ENCODE measurements at places on chromosomes 12 and 14.
A peak's percentile ranks its signal among the peaks of the same experiment; 100 is the strongest.

GRCh38 chr12:42299392-42300308, 26.2 kb downstream of the ZCRB1 start:
- peak overlapping the region; percentile 88 for H3K27ac ChIP-seq
- peaks cover 19% of the 10 kb centered on the region for H3K4me1 ChIP-seq
- peak; percentile 88 for DNase-seq

GRCh38 chr14:30132196-30132595, 204.5 kb upstream of the PRKD1 start:
- H3K27ac ChIP-seq, result no peak overlapping the region
- H3K36me3 ChIP-seq, result no peaks in the 10 kb centered on the region
- DNase-seq, result no peak
- H3K4me1 ChIP-seq, result no peaks in the 10 kb centered on the region
- no peak overlapping the region for H3K4me3 ChIP-seq
- H3K27me3 ChIP-seq, result no peaks in the 10 kb centered on the region

DNA sequence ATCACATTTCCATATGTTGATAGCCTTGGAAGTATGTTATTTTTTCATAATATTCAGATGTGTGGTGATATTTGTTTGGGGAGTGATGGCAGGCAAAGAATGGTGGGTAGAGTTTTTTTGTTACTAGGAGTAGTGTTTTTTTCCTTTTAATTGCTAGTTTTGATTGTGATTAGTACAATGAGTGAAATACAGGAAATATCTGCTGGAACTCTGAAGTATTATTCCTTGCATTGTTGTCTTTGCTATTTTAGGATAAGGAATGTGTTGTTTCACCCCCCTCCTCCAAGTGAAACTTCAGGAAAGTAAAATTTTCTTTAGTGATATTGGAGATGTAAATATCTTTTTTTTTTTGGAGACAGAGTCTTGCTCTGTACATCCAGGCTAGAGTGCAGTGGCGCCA, 105.4 kb downstream of the DIP2B start:
- H3K27me3 ChIP-seq, result no peaks in the 10 kb centered on the region
- no peaks in the 10 kb centered on the region for H3K36me3 ChIP-seq
- H3K4me1 ChIP-seq, result no peaks in the 10 kb centered on the region
- no peak for DNase-seq

DNA sequence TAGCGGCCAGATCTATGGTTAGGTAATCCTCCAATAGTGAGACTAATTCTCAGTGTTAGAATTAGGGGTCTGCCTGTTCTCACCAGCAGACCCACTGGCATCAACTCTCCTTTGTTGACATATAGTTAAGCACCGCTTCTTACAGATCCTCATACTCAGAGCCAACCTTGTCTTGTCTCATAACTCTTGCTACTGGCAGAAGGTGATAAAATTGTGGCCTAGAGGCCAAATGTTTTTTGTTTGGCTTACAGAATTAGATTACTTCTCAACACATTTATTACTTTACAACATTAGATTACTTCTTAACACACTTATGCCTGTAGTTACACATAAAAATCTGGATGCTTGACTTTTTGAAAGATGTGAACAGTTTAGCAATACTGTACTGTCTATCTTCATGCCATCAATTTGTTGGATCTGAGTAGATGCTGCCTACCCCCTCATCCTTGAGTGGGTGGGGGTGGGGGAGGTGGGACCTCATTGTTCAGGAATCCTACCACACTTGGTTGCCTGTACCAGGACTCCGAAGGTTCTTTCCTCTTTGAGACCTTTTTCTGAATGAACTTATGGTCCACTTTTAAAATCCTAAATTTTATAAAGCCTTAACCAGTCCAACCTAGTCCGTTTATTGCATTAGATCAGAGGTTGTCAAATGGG, 7.0 kb downstream of the MTHFD1 start:
- no peaks in the 10 kb centered on the region for H3K27me3 ChIP-seq
- no peak for DNase-seq
- peaks cover 56% of the 10 kb centered on the region for H3K36me3 ChIP-seq
- H3K27ac ChIP-seq, result peak overlapping the region; percentile 18
- H3K4me1 ChIP-seq, result peaks cover 57% of the 10 kb centered on the region

DNA sequence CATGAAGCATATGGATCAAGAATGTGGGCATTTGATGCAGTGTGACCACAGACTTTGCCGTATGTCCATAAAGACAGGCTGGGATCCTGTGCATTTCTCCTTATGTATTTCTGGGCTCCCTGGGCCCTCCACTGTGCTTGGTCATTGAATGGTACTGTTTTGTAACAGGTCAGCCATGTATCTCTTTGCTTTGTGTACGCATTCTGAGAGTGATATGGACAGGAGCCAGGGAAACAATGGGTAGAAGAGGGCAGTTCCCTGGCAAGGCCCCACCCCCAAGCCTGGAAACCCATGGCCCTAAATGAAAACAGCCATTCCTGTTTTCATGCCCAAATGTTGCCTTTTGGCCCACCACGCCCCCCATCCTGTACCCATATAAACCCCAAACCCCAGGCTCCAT, 15.2 kb upstream of the FBXO34 start:
- no peaks in the 10 kb centered on the region for H3K4me1 ChIP-seq
- H3K4me3 ChIP-seq, result no peak overlapping the region
- no peak overlapping the region for H3K27ac ChIP-seq
- no peak for DNase-seq

- H3K27me3 ChIP-seq, result no peaks in the 10 kb centered on the region
- DNase-seq, result no peak
- H3K4me1 ChIP-seq, result no peaks in the 10 kb centered on the region
- H3K4me3 ChIP-seq, result no peak overlapping the region
- H3K36me3 ChIP-seq, result no peaks in the 10 kb centered on the region
- H3K27ac ChIP-seq, result no peak overlapping the region
Measured at GRCh38 chr14:23530375-23531055, 21.1 kb downstream of the ZFHX2 start.

DNA sequence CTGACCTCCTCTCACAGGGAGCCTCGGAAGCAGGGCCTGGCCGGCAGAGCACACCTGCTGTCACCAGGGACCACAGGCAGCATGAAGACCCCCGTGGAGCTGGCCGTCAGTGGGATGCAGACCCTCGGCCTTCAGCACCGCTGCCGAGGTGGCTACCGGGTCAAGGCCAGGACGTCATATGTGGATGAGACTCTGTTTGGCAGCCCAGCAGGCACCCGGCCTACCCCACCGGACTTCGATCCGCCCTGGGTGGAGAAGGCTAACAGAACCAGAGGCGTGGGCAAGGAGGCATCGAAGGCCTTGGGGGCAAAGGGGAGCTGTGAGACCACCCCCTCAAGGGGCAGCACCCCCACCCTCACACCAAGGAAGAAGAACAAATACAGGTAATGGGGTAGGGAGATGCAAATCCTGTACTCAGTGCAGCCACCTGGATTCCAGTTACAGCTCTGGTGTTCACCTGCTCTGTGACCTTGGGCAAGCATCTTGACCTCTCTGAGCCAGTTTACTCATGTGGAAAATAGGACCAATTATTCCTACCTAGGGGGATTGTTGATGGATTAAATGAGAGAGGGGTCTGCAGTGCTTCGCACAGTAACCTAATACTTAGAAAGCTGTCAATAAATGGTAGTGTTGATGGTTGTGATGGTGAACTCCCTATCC, 1.3 kb downstream of the RITA1 start:
- DNase-seq, result no peak
- no peaks in the 10 kb centered on the region for H3K27me3 ChIP-seq
- H3K4me3 ChIP-seq, result peak overlapping the region; percentile 98

DNA sequence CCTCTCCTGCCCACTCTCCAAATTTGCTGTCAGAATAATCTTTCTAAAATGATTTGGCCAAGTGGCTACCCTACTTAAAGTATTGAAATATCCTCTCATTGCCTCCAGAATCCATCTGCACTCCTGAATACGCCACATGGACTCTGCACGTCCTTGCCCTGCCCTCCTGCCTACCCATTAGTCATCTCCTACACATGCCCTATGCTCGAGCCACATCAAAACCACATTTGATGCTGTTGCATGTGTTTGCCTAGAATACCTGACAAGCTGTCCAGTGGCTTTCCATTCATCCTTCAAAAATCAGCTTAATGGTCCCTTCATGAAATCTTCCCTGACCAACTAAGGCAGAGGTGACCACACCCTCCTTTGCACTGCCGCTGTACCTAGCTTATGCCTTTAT, 17.0 kb downstream of the VCPKMT start:
- peaks cover 55% of the 10 kb centered on the region for H3K4me1 ChIP-seq
- no peak overlapping the region for H3K27ac ChIP-seq
- peaks cover 21% of the 10 kb centered on the region for H3K36me3 ChIP-seq
- no peak overlapping the region for H3K4me3 ChIP-seq
- no peak for DNase-seq
- peaks cover 5% of the 10 kb centered on the region for H3K27me3 ChIP-seq

DNA sequence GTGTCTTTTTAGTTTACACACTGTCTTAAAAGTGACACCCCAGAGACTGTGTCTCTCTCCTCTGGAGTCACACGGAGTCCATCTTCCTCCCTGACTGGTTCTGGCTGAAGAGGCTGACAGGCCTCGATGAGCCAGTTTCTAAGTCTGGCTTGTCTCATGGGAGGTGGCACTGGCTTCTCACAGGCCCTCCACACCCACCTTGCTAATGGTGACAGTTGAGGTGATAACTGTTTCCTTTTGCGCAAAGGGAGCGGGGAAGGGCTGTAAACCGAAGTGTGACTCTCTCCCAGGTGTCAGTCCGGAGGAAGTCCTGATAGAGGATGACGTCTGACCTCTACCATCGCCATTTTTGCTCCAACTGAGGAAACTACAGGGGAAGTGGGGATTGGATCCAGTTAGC, 30.2 kb downstream of the KCTD10 start:
- H3K4me3 ChIP-seq, result no peak overlapping the region
- no peak for DNase-seq
- H3K27ac ChIP-seq, result no peak overlapping the region
- no peaks in the 10 kb centered on the region for H3K27me3 ChIP-seq

- DNase-seq, result no peak
- peaks cover 45% of the 10 kb centered on the region for H3K36me3 ChIP-seq
- H3K4me1 ChIP-seq, result peaks cover 61% of the 10 kb centered on the region
- peak overlapping the region; percentile 97 for H3K27ac ChIP-seq
- no peaks in the 10 kb centered on the region for H3K27me3 ChIP-seq
Measured at GRCh38 chr12:62265511-62265910, 5.3 kb downstream of the USP15 start.

GRCh38 chr12:25992026-25992782, 33.7 kb downstream of the RASSF8 start:
- no peak overlapping the region for H3K27ac ChIP-seq
- H3K4me1 ChIP-seq, result no peaks in the 10 kb centered on the region
- H3K27me3 ChIP-seq, result peaks cover 16% of the 10 kb centered on the region
- H3K4me3 ChIP-seq, result no peak overlapping the region
- H3K36me3 ChIP-seq, result no peaks in the 10 kb centered on the region

- H3K27me3 ChIP-seq, result no peaks in the 10 kb centered on the region
- peaks cover 58% of the 10 kb centered on the region for H3K4me1 ChIP-seq
- H3K36me3 ChIP-seq, result peaks cover 7% of the 10 kb centered on the region
- DNase-seq, result no peak
- no peak overlapping the region for H3K27ac ChIP-seq
- H3K4me3 ChIP-seq, result no peak overlapping the region
Measured at GRCh38 chr14:65000898-65001591, 14.3 kb downstream of the FNTB start.

DNA sequence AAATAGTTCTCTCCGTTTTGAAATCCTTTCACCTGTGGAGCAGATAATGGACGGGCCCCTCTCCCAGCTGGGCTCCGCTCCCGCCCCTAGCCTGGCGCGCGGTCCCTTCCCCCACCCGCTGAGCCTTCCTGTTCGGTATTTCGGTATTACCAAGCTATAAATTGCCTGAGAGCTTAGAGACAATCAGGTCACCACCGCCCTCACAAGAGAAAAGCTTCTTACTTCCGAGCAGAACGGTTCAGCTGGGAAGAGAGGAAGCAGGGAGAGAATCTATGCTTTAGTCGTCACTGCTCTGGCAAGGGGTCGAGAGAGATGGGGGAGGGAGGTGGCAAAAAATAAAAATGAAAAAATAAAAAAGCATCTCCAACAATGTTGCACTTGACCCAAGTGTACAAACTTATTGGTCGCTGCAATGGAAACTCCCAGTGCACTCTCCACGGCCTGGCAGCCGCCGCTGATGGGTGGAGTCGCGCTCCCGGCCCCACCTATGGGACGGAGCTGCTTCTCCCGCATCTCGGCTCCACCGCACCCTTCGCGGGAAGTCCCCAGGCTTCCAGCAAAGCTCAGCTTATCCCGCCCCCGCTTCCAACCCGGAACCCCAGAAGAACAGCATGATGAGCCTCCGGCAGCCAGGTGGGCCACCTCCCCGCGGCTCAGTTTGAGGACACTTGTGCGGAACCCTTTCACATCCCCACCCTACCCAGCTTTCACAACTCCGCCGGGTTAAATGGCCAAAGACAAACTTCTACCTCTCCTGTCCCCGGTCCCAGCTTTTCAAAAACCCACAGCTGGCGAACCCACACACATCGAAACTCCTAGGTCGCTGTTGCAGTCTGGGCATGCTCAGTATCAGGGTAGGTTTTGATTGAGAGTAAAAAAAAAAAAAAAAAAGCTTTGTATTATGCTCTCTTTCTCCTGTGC, 832 bp upstream of the SYT1 start:
- H3K36me3 ChIP-seq, result no peaks in the 10 kb centered on the region
- DNase-seq, result no peak
- H3K4me1 ChIP-seq, result peaks cover 2% of the 10 kb centered on the region
- H3K4me3 ChIP-seq, result peak overlapping the region; percentile 11
- H3K27ac ChIP-seq, result no peak overlapping the region

DNA sequence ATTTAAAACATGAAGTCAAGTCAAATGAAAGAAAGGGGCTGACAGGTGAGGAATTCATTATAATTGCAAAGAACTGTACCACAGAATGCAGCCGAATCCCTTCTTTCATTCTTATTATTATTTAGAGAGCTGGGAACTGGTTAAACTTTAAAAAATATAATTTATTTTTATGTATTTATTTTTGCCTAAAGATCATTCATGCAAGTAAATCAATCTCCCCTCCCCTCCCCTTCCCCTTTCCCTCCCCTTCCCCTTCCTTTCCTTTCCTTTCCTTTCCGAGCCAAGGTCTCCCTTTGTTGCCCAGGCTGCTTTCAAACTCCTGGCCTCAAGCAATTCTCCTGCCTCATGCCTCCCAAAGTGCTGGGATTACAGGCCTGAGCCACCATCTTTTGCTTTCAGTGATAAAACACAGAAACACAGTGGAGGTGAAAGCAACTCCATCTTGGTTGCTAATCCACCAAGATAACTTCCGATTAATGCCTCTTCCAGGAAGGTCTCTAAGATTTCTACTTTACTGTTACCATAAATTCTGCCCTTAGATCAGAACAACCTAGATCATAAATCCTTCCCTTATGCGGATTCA, 6.0 kb upstream of the UBC start:
- no peaks in the 10 kb centered on the region for H3K27me3 ChIP-seq
- DNase-seq, result no peak
- peaks cover 69% of the 10 kb centered on the region for H3K4me1 ChIP-seq
- peak overlapping the region; percentile 100 for H3K27ac ChIP-seq
- H3K36me3 ChIP-seq, result no peaks in the 10 kb centered on the region

- H3K27ac ChIP-seq, result peak overlapping the region; percentile 97
- peaks cover 31% of the 10 kb centered on the region for H3K36me3 ChIP-seq
- no peak for DNase-seq
- no peaks in the 10 kb centered on the region for H3K27me3 ChIP-seq
Measured at GRCh38 chr14:92529903-92530302, 16.3 kb downstream of the RIN3 start.

Measured in activated CD8-positive, alpha-beta memory T cell treated with anti-CD3 and anti-CD28 coated beads, Interleukin-2, amount 10 ng/mL, durations not matched to agents 7 days and 5 days (primary cell).